ENCODE measurements at places on chromosomes 1 and 21.
A peak's percentile ranks its signal among the peaks of the same experiment; 100 is the strongest.

GRCh38 chr1:228735871-228736586 lies 750 bp downstream of the RHOU start:
- DNase-seq: no peak

DNA sequence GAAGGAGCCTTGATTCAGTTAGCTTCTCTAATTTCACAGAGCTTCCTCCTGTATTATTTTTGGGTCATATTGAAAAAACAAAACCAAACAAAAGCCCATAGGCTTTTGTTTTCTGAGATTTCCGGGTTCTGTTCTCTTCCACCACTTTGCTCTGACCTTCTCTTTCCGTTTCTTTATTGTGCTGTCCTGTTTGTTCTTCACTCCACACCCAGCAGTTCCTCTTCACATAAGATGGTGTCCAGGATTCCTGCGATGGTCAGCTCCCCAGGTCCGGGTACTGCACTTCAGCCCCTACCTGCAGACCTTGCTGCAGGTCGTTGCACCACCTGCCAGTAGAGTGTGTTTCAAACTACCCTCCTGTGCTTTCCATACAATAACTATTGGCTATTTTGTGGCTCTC lies 44.6 kb downstream of the GLUL start:
- no peak for DNase-seq

- DNase-seq: no peak
Observed at GRCh38 chr1:152022474-152022873, 14.3 kb downstream of the S100A11 start.

GRCh38 chr1:38009841-38010180 lies 2.7 kb upstream of the UTP11 start:
- no peak for DNase-seq

GRCh38 chr1:172004671-172005070 lies 163.4 kb downstream of the DNM3 start:
- DNase-seq: no peak

GRCh38 chr1:165525708-165526107 lies 18.1 kb upstream of the LRRC52 start:
- no peak for DNase-seq

DNA sequence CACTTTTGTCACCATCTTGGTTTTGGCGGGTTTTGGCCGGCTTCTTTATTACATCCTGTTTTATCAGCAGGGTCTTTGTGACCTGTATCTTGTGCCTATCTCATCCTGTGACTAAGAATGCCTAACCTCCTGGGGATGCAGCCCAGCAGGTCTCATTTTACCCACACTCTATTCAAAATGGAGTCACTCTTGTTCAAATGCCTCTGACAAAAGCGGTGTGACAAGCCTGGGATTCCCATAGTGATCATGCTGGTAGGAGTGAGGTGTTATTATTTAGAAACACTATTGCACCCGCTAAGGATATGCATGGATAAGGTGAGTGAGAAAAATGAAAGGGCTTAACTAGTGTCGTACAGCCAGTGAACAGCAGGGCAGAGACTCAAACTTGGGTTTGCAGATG lies 111.7 kb upstream of the COA6 start:
- no peak for DNase-seq

DNA sequence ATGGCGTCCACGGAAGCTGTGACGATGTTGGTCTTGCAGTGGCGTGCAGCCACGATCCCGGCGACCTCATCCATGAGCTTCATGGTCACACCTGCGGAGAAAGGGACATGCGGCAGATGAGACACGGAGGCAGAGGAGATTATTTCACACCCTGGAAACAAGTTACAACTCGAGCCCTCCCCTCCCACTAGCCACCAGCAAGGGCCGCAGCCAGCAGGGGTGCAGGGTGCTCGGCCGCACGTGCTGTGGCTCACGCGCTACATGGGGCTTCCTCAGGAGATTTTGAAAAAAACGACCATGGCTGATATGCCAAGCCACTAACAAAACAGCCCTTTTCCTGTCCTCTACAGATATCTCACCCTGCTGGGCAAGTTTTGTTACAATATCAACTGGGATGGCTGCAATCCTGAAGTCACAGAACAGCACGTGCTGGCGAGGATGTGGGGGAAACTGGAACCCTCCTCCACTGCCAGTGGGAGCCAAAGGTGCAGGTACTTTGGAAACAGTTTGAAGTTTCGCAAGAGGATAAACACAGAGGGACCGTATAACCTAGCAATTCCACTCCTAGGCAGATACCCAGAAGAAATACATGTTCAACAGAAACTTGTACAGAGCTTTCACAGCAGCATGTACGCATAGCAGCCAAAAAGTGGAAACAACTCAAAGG lies 34.1 kb upstream of the GPR153 start:
- DNase-seq: no peak

- no peak for DNase-seq
Observed at GRCh38 chr1:6004412-6005123, 12.3 kb upstream of the NPHP4 start.

DNA sequence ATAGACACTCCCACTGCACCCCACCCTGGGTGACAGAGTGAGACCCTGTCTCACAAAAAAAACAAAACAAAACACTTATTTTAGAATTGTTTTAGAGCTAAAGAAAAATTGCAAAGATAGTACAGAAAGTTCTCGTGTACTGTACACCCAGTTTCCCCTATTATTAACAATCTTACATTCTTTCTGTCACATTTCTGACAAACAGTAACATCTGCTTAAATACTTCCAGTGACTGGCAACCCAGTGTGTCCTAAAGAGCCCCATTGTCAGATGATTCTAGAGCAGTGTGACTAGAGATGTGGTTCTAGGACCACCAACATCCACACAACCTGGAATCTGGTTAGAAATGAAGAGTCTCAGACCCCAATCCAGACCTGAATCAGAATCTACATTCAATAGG lies 90.5 kb downstream of the LEPR start:
- DNase-seq: no peak

- DNase-seq: no peak
Observed at GRCh38 chr1:166017395-166017794, 149.4 kb downstream of the FAM78B start.

- no peak for DNase-seq
Observed at GRCh38 chr1:240100371-240100934, 8.8 kb downstream of the FMN2 start.

GRCh38 chr1:177913762-177914540 lies 55.9 kb downstream of the SEC16B start:
- DNase-seq: peak; percentile 42

- DNase-seq: no peak
Observed at GRCh38 chr1:196121181-196121580, 487.1 kb downstream of the KCNT2 start.

DNA sequence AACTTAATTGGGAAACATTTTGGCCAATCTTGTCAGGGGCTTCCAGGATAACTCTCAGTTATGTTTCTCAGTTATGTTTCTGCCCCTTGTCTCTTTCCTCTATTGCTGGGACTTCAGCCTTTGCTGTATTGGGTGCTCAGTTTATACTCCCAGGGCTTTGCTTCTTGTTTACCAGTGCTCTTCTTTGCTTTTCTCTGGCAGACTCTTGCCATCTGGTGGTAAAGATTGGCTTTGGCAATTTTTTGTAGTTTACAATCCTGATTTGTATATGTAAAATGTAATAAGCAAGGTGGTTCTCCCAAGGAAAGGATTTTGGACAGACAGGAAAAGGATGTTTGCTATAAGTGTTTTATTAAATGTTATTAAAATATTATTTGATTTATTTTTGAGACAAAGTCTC lies 37.9 kb downstream of the FABP3 start:
- DNase-seq: peak; percentile 62

DNA sequence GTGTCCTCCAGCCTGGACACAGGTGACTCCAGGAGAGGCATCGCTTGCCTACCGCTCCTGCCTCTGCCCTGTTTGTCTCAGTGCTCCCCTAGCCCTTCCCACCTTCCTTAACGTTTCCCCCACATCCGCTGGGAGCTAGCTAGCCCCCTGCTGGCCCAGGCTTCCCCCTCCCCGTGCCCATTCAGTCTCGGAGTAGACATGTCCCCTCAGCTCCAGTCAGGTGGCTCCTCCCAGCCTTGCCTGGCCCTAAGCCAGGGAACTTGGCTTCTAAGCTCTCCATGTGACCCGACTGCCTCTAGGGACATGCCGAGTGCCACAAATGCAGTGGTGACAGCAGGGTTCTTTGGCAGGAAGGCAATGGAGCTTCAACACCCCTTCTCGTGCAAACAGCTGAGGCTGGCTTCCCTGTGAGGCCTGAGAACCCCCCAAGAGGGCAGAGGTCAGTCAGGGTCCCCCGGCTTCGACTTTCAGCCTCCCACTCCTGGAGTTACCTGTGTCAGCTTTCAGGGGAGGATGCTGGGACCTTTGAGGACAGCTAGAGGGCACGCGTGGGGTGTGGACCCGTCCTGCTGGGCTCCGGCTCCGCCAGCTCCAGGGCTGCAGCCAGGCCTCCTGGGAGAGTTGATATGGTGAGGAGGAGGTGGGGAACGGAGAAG lies 16.2 kb downstream of the DRAXIN start:
- DNase-seq: no peak

DNA sequence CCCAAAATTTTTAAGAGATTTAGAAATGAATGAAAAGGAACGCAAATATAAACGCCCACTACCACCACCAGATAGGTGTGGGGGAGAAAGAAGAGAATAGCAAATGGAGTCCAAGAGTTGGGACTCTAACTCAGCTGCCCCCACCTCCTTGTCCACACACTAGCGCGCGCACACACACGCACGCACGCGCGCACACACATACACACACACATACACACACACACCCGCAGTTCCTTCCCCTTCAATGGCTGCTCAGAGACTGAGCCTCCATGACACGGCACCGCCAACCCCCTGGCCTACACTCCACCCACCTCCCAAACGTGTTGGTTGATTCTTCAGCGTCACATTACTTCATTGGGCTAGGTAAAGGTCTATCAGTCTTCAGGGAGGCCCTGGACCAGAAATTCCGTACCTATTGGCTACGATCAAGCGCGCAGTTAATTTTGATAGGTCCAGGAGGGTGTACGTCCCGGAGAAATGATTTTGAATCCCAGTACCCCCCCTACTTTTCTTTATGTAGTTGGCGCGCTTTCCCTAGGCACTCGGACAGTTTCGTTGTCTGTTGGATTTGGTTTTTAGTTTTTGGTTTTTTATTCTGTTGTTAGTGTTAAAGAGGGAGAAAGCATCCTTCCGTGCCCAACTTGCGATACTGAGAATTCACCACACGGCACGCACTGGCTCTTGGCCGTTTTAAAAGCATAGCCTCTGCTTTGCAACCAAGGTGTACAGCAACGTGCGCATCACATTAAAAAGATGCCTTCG lies at the start of gene ANP32E:
Gene ANP32E (minus strand): TSS at position 261 of the 762 bp plus-strand sequence. CDS start 326 bp downstream, outside the sequence.
- DNase-seq: peak; percentile 100

DNA sequence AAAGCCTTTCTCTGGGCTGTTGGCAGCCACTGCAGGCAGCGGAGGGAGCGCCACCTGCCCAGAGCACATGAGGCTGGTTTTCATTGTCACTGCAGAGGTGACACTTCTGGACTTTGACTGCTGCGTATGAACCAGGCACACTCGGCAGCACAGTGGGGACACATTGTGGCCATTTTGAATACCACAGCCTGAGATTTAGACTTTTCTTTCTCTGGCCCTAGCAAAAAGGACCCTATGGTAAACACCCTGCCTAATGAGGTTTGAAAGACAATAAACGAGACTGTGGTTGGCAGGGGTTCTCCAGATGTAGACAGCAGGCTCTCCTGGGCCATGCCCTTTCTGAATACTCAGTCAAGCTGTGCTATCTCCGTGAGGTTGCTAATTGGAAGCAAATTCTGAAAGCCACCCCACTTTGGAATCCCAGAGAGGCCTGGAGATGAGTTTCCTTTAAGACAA lies 12.0 kb upstream of the KCNE2 start:
- DNase-seq: peak; percentile 25

- DNase-seq: no peak
Observed at GRCh38 chr1:178060789-178061556, 32.9 kb upstream of the RASAL2 start.

DNA sequence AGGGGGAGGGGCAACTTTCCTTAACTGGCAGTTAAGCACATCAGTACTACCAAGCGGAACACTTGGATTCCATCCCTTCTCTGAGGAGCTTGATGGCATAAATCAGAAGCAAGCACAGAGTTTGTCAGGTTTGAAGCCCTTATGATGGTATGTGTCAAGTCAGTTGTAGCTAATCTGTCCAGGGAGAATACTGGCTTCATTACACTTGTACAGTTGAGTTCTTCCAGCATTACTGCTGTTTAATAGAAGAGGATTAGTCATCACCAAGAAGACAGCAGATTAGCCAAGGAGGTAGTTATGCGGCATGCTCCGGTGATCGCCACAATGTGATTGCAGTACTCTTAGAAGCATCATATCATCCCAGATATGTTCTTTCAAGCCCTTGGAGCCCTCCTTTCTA lies 2.1 kb upstream of the TDRD5 start:
- no peak for DNase-seq

- no peak for DNase-seq
Observed at GRCh38 chr1:240611228-240611618, 732 bp downstream of the GREM2 start.

GRCh38 chr1:230832476-230832875 lies 35.8 kb downstream of the C1orf198 start:
- DNase-seq: no peak

GRCh38 chr1:115725600-115725999 lies 42.9 kb downstream of the CASQ2 start:
- DNase-seq: no peak

- no peak for DNase-seq
Observed at GRCh38 chr1:9397997-9398526, 105.4 kb downstream of the SPSB1 start.

GRCh38 chr21:42518215-42518614 lies 4.6 kb downstream of the SLC37A1 start:
- no peak for DNase-seq

DNA sequence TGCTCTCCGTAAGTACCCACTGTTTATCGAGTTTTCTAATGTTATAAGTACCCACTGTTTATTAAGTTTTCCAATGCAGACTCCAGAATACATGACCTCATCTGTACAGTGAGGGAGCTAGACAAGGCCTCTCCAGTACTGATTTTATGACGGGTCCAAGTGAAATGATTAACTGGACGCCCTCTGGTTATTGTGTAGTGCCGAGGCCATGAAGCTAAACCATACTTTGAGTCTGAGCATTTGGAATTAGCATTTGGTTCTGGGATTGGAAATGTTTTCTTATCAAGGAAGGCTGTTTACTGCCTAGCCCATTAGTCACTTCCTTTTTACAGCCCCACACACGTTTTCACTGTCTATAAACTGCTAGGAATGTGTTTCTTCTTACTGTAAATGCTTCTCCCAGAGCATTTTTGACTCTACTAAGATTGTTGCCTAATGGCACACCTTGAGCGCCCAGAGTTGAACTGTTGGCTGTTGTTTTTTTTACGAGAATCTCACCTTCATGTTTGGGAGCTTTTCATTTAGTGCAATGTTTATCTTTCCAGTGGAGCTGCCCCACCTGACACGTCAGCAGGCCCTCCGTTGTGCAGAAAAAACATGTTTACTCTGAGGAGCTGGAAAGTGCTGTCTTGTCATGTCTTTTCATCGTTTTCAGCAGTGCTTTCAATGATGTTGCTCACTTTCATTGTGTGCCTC lies 26.9 kb downstream of the SPATA46 start:
- no peak for DNase-seq

- no peak for DNase-seq
Observed at GRCh38 chr1:67094191-67094590, 40.2 kb upstream of the SLC35D1 start.
